Fibroblast of skin of right quadriceps (primary cell): ENCODE measurements at places on chromosomes 2 and 18.

DNA sequence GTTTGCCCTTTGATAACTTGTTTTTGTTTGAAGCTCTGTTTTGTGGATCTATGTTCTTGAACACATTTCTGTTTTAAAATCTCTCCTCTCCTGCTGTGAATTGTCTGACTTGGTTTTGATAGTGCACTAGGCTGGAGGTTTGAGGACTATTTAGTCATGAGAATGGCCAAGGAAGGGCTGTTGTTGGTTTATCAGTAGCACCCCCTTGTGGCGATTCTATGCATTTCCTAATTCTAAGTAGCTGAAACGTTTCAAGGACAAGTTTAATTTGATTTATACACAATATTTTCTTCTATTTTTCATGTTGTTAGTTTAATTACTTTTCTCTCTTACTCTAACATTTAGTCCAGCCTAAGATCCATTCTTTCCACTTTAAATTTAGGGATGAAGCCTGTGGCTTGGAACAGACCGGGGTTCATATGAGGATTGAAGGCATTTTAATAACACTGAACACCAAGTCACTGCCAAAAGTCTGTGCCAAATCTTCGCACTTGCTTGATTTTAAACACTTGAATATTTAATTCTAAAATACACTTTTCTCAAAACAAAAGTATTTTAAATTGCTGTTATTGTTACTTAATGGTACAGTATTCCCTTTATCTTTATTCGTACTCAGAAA lies 166.0 kb downstream of the SOCS6 start:
- peak; percentile 62 for DNase-seq

DNA sequence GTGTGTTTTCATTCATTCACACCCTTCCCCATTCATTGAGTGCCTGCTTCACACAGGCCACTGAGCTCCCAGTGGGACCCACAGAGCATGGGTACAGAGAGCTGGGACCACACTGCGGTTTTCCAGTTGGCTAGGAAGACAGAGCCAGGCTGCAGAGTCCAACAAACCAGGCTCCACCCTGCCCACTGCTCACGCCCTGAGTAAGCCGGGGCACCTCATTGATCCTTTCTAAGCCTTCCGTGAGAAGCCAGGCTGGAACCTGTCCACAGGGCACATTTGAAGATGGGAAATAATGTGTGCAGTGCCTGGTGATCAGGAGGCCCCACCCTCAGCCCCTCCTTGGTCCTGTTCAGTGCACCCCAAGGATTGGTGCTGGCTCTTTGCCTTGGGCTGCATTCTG lies 13.5 kb downstream of the KCNIP3 start:
- DNase-seq, result no peak

GRCh38 chr2:200050921-200051610 lies 95.7 kb downstream of the MAIP1 start:
- no peak for DNase-seq

DNA sequence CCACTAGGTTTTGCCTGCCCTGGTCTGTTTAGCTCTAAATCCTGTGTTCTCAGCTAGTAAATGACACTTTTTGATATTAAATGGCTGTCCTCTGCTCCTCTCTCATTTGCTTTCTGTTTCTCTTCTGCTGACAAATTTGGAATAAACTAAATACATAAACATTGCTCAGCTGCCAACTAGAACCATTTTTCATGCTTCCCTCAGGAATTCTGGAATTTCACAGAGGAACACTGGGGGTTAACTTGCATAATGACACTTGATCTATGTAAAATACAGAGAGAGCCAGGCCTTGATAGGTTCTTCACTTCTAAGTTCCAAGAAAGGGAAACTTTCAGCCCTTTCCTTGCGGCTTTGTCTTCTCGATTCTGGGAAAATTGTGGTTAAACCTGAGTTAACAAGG lies 450.6 kb upstream of the ST6GAL2 start:
- DNase-seq, result peak; percentile 74

DNA sequence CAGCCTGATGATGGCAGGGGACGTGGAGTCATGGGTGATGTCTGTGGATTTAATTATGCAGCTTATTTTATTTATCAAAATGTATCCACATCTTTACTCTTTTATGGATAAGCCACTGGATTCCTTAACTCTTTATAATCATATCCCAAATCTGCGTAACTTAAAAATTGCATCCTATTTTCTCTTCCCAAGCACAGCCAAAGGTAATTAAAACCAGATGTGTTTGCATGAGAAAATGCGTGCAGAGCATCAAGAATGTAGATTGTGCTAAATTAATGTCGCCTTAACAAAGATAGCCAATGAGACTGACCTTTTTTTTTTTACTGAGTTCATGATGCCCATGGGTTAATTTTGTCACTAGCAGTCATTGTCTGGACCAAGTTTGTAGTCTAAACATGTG lies 10.0 kb downstream of the SH3RF3 start:
- DNase-seq, result peak; percentile 76

- no peak for DNase-seq
Observed at GRCh38 chr2:46266134-46266533, 31.1 kb upstream of the EPAS1 start.

DNA sequence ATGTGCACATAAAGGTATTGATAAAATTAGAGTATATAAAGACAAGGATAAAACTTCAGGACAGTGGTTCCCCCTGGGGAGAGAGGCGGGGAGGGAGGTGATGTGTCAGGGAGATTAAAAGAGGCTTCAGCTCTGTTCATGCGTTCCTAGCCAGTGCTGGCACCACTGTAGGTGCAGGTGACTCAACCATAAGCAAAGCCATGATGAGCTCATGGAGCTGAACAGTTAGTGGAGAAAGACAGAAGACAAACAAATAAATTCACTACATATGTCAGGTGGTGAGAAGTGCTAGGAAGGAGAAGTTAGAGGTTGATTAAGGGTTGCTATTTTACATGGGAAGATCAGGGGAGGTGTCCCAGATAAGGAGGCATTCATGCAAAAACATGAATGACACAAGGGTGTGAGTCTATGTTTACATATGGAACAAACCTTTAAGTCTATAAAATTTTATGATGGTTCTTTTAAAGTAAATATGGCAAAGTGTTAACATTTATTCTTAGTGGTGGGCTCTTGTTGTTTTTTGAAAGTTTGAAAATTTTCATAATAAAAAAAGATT lies 136.0 kb downstream of the ANKRD44 start:
- peak; percentile 34 for DNase-seq

DNA sequence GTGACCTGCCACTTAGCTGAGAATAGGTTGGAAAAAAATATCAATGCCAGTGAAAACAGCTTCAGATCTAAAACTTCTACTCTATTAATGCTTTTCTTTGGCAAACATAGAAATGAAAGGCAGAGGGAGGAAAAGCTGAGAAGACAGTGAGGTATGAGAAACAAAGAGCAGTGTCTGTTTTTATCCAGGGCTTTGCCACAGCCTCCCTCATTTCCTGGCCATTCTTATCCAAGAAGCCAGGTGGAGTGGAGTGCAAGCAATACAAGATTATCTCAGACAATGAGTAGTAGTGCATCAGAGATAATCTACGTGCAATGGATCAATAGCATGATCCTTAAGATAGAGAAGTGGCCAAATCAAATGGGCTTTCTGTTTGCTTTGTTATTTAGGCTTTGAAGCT lies 808.7 kb upstream of the PIK3C3 start:
- DNase-seq, result no peak

- no peak for DNase-seq
Observed at GRCh38 chr18:1999387-1999786, 571.9 kb downstream of the METTL4 start.

GRCh38 chr2:202847693-202848524 lies 23.7 kb downstream of the ICA1L start:
- no peak for DNase-seq

DNA sequence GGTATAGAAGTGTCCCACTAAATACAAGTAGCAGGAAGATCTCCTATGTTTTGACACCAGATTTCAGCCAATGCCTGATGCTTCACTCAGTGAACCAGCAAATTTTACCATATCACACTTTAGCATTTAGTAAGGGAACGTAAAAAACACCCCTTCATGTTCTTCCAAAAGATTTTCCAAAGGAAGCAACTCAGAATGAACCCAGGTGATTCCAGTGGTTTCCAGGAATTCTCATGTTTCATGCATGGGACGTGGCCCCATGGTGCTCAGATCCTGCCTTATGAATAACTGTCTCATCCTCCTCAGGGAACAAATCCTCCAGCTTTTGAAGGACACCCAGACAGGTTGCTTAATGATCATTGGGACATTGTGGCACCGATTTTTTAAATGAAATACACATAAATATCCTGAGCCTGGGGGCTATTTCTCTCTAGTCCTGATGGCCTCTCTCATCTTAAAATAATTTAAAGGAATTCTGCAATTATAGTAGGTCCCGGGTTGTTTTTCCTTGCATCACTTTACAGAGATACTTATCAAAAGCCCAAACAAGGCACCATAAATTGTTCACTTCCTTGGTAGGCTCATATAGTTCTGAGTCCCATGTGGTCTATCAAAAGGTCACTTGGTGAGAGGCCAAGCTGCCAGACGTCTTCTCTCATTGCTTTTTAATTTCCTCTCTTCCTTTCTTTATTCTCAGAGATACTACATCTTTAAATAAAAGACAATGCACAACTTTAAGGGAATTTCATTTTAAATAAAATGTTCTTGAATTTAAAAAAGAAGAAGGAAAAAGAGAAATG lies 261.0 kb downstream of the ZNF516 start:
- DNase-seq, result no peak

- DNase-seq, result no peak
Observed at GRCh38 chr2:26582890-26583289, 58.3 kb downstream of the CIB4 start.

DNA sequence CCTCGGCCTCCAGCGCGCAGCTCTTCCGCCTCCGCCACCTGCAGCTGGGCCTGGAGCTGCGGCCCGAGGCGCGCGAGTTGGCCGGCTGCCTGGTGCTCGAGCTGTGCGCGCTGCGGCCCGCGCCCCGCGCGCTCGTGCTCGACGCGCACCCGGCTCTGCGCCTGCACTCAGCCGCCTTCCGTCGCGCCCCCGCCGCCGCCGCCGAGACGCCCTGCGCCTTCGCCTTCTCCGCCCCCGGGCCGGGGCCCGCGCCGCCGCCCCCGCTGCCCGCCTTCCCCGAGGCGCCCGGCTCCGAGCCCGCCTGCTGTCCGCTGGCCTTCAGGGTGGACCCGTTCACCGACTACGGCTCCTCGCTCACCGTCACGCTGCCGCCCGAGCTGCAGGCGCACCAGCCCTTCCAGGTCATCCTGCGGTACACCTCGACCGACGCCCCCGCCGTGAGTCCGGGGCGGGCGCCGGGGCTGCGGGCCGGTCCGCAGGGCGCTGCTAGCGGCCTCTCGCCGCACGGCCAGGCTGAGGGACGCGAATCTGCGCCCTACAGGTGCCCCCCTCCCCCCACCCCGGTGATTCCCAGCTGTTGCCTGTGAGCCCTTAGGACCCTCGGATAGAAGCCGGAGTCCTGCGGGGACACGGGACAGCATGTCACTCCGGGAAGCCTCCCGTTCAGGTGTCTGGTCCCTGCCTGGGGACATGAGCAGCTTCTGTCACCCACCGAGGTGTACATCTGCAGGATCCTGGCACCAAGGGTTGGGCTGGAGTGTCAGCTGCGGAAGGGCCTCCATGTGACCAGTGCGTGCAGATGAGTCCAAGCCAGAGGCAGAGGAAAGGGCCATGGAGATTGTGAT lies 616 bp downstream of the RNPEPL1 start:
- DNase-seq, result peak; percentile 50

- DNase-seq, result no peak
Observed at GRCh38 chr18:68608851-68609490, 105.9 kb downstream of the TMX3 start.

- DNase-seq, result no peak
Observed at GRCh38 chr2:40740419-40740818, 288.5 kb upstream of the SLC8A1 start.

DNA sequence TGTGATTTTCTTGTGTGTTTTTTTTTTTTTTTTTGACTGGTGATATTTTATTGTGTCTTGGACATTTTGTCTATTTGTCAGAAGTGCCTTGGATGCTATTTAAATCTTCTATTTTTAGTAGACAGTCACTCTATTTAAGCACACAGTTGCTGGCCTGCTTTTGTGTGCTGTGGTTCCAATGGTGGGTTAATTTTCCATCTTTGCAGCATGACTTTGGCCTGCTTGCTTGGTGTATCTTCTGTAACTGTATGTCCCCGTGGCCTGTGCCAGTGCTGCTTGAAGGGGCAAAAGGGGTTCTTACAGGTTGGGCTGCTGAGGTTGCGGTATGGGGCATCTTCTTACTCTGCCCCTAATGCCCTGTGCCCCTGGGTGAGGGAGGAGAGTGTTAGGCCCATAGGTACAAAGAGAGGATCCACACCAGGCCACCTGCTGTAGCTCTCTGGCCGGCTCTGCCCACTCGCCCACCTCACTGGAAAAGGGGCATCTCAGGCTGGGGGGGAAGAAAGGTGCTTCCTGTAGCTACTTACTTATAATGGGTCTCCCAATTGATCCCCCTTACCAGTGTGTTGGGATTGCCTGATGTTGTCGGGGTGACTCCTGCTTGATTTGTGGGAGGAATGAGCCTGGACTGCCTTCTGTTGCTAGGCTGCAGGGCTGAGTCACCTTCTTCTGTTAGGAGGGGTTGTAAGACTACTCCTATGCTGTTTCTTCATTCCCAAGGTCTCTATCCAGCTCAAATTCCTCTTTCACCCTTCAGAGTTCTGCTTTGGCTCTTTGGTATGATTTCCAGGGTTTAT lies 490.0 kb upstream of the HS6ST1 start:
- DNase-seq, result peak; percentile 6

DNA sequence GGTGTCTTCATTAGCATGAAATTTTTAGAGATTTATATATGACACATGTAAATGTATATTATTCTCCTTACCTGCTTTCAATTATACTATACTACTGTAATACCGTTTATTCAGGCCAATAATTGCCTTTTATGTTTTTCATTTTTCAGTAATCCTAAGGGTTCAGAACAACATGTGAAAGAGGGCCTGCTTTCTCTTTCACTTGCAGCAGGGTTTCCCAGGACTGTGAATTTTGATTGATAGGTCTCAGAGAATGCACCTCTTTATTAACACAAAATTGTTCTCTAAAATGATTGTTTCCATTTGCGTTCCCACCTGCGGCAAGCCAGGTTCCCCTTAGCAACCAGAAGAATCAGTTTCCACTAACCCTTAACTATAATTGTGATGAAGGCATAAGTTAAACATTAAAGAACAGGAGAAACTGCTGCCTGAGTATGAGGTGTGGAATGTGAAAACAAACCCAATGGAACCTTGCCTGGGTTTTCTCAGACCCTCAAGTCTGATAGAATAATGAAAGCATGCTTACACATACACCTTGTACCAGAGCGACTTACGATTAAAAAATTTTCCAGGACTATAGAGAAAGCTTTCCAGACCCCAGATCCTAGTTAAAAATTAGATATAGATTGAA lies 1591.2 kb upstream of the LRRTM1 start:
- no peak for DNase-seq
